ENCODE measurements at places on chromosomes 6 and 20. TPM values are rescaled to one million over a fixed set of nuclear protein-coding genes. Genes with fewer than 3 reads are reported as not detected.

Gene C6orf15
- total RNA-seq, result not detected

Gene HLA-F
- total RNA-seq, result 302 TPM

Gene NMBR
- not detected for total RNA-seq

Gene POU5F1
- total RNA-seq, result 3.7 TPM

Gene PNLDC1
- total RNA-seq, result not detected

Gene SMOC2
- 0.10 TPM for total RNA-seq

Gene GRM1
- not detected for total RNA-seq

Gene PLA2G7
- total RNA-seq, result not detected

Gene LHFPL5
- total RNA-seq, result not detected

Gene HCRTR2
- total RNA-seq, result not detected

Gene DEFB124
- total RNA-seq, result not detected

Gene MEP1A
- total RNA-seq, result not detected

- no peak for DNase-seq
These were observed 105.6 kb downstream of the TCP11 start for GRCh38 chr6:35035481-35036030.

DNA sequence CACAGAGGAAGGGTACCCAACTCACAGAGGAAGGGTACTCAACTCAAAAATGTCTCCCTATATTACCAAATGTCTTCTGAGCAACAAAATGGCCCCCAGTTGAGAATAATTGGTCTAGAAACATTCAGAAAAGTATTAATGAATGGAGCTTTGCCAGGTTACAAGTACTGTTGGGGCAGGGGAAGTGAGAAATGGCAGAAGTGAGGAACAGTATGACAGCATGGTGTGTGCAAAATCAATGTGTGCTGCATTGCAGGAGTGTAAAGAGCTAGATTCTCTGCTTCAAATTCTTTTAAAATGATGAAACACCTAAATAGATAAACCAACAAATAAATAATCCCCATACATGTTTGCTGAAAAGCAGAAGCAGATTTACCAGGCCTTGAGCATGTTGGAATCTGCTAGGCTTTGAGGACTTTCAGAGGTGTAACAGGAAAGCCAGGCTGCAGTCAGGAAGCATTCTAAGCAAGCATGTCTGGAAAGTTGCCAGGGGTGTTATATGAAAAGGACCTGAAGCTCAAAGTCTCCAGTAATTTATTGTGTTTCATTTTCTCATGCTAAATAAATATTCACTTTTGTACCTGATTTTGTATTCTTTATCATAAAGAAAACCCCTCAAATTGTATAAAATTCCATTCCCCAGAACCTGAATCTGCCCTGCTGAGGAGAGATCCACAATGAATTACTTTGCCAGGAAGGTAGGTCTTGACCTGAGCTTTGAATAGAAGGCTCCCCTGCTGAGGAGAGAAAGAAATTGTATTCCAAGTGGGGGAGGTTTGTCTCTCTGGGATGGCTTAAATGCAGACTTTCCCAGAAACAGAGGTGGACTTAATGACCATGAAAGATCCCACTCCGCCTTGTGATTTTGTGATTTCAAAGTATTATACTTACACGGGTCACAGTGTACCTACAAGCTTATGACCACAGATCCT is 265.0 kb upstream of the MARCKS start:
- DNase-seq, result no peak

- no peak for DNase-seq
These were observed 279.7 kb upstream of the FLRT3 start for GRCh38 chr20:14617123-14617522.

- DNase-seq, result no peak
These were observed 6.3 kb downstream of the BPIFB2 start for GRCh38 chr20:33013701-33014326.

DNA sequence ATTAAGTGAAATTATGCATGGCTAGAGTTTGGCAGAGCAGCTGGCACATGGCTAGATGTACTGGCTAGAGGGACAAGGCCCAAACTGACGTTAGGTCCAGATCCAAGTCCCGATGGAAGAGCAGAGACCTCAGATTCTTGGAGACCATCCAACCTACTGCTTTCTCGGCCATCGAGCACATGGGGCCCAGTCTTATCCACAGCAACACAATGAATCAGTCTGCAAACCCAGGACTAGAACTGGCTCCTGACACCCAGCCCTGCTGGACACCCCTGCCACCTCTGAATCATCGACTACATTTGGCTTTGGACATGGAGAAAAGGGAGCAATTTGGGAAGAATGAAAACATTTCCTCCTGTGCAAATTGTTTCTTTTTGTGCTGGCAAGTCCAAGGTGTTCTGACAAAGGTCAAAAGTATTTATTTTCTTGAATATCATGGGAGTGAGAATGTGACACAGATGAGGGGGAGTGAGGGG is 23.9 kb upstream of the YWHAB start:
- DNase-seq, result no peak

- no peak for DNase-seq
These were observed 27.3 kb upstream of the TGM2 start for GRCh38 chr20:38192323-38192885.

DNA sequence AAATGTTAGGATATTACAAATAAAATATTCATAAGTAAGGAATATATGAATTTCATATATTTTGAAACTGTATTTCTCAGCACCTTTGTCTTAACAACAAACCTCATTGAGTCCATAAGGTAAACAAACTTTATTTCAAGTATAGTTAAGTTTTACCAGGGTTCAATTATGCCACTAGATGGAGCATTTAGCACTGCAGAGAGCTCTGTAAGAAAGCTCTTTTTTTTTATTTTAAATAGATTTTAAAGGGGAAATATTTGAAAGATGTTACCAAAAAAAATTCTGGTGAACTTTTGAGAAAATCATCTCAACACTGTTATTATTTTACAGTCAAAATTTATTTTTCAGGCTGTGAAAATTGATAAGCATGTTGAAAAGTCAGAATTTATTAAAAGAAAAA is 955.2 kb upstream of the EYS start:
- no peak for DNase-seq

DNA sequence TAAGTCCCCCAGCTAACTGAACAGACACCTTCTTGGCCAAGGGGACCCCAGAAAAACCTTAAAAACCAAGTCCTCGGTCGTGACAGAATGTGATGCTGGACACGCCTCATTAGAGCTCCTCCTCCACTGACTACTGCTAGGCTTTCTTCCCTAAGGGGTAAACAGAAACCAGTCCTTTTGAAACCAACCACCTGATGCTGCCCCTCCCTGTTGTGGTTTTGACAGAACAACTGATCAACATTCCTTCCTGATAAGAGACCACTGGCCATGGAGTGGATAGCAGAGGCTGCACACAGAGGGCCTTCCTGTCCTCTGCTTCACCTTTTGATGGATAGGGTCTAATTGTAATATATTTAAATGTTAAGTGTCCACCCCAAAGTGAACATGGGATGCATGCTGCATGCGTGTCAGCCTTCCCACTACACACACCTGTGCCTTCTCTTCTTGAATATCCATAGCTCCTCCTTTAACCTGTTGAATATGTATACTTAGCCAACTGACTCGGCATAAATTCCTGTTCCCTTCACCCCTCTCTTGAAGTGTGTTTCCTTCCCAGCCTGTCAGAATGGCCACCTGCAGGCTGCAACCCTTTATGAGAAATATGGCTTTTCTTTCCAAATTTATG is 27.9 kb upstream of the SLC2A12 start:
- no peak for DNase-seq

DNA sequence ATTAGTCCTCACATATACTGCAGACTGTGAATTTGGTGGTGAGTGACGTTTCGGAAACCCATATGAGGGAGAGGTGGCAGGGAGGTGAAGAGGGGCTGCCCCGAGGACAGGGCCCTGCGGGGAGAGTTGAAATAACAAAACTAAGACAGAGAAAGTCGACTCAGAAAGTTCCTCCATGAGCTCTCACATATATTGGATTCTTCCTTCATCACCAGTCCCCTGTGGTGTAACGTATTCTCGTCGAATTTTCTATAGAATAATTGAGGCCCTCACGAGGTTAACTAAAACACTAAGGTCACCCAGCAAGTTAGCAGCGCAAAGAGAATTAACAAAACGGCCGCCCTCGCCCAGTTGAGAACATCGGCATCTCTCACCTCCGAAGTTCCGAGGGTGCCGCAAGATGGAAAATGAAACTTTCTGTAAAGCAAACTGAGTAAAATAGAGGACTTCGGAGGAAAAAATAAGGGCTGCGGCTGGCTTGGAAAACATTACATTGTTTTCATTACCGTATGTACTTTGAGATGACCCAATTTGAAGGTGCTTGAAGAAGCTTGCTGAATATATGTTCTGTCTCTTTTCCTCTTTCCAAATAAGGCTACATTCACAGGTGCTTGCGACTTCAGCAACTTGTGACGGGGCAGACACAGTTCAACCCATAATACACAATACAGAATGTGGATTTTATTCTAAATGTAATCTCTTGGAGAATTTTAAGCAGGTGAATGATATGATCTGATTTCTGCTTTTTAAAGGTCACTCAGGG is 490.9 kb upstream of the JARID2 start:
- no peak for DNase-seq

GRCh38 chr6:131083687-131084086 is 20.6 kb upstream of the EPB41L2 start:
- DNase-seq, result no peak

GRCh38 chr20:10812759-10813327 is 139.0 kb upstream of the JAG1 start:
- DNase-seq, result no peak

- DNase-seq, result no peak
These were observed 846 bp downstream of the PDE10A start for GRCh38 chr6:165662041-165662748.

GRCh38 chr6:133948472-133948871 is 4.6 kb upstream of the TBPL1 start:
- DNase-seq, result no peak

DNA sequence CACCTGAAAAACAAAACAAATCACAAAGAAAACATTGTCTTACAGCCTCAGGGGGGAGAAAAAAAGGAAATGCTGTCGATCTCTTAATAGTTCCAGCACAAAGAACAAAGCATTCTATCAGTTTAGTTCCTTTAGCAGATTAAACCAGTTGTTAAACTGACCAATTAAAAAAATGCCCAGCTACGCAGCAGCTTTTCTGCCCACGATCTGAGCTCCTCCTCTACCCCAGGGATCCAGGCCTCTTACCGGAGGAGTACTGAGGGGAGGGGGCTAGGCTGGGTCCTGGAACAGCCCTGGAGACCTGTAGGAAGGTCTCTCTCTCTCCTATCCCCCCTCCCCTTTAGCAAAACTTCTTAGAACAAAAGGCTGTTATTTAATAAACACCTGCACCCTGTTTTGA is 13.4 kb downstream of the PTK7 start:
- no peak for DNase-seq

GRCh38 chr6:23637296-23637695 is 488.7 kb upstream of the NRSN1 start:
- no peak for DNase-seq

- DNase-seq, result no peak
These were observed 22.5 kb upstream of the OPN5 start for GRCh38 chr6:47759364-47759763.

- DNase-seq, result no peak
These were observed 38.2 kb upstream of the IER3 start for GRCh38 chr6:30782425-30783014.

GRCh38 chr6:87674290-87674689 is 27.7 kb downstream of the AKIRIN2 start:
- no peak for DNase-seq

DNA sequence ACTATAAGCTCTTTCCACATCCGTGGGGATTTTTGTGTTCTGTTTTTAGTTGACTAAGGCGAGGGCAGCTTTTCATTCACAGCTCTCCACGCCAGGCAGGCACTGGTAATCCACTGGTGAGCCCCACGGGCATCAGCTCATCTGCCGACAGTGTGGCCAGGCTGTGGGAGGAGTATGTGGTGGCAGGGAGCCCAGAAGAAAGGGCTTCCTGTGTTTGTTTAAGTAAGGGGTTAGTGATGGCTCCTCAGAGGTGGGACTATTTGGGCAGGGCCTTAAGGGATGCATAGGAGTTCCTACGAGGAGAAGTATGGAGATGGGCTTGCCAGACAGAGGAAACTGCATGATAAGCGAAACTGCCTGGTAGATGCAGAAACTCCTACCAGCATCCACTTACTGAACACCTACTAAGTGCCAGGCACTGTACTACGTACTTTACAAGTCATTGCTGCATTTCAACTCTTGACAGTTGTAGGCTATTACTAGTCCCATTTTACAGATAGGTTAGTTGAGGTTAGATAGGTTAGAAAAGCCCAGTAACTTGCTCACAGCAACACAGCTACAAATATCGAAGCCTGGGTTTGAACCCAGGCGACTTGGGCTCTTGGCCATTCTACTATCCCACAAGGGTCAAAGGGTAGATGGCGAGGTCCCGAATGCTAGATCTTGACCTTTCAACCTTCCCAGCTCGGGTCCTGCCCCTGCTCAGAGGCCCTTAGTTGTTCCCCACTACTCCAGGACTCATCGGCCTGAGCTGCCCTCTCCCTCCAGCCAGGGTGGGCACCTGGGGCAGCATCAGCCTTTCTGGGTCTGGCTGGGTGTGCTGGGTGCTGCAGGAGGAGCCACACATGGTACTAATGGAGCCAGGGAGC is 55.1 kb downstream of the CEBPB start:
- DNase-seq, result no peak

GRCh38 chr20:5835871-5836270 is 85.7 kb downstream of the SHLD1 start:
- no peak for DNase-seq
